ENCODE measurements at places on chromosomes 3 and 15.

- no peak overlapping the region for H3K4me3 ChIP-seq
- H3K4me1 ChIP-seq, result peaks cover 5% of the 10 kb centered on the region
- H3K36me3 ChIP-seq, result peaks cover 62% of the 10 kb centered on the region
Measured at GRCh38 chr3:37256447-37256846, 82.1 kb upstream of the LRRFIP2 start.

DNA sequence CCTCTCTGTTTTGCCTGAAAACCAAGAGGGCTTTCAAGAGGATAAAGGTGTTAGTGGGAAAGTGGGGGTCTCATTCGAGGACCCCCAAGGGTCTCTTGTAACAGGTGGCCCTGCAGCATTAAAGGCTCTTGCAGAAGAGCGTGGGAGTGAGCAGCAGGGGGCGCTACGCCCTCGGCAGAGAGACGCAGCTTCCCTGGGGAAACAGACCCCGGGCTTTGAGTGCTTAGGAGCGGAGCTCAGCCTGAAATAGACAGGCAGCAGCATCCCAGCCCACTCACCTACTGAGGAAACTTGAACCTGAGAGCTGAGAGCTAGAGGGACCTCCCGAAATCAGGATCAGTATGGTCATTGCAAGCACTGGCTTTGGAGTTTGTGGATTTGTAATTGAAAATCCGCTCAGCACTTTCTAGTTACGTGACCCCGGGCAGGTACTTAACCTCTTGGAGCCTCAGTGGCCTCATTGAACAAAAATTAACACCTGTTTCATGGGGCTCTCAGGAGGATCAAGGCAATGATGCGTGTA lies 25.7 kb downstream of the RPLP1 start:
- peaks cover 26% of the 10 kb centered on the region for H3K27me3 ChIP-seq
- H3K4me3 ChIP-seq, result no peak overlapping the region

DNA sequence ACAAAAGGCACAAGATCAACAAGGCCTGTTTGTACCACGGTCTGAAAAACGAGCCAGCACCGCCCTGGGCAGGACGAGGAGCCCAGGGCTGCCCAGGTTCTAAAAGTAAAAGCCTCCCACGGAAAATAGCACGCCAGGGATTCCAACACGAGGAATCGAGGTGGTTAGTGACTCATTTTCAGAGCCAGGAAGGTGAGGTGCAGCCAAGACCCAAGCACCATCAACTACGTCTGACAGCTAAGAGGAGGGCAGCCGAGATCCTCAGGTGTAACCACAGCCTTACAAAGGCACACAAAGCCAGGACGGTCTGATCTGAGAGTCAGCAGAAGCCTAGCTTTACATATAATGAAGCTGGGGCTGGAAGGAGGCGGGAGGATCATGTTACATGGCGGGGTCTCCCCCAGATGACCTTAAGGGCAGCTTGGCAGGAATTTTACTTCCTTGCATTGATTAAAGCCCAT lies 52.5 kb downstream of the ATP10A start:
- H3K27ac ChIP-seq, result peak overlapping the region; percentile 98
- peaks cover 8% of the 10 kb centered on the region for H3K27me3 ChIP-seq
- H3K4me3 ChIP-seq, result peak overlapping the region; percentile 69
- peak; percentile 50 for DNase-seq
- peaks cover 60% of the 10 kb centered on the region for H3K4me1 ChIP-seq

DNA sequence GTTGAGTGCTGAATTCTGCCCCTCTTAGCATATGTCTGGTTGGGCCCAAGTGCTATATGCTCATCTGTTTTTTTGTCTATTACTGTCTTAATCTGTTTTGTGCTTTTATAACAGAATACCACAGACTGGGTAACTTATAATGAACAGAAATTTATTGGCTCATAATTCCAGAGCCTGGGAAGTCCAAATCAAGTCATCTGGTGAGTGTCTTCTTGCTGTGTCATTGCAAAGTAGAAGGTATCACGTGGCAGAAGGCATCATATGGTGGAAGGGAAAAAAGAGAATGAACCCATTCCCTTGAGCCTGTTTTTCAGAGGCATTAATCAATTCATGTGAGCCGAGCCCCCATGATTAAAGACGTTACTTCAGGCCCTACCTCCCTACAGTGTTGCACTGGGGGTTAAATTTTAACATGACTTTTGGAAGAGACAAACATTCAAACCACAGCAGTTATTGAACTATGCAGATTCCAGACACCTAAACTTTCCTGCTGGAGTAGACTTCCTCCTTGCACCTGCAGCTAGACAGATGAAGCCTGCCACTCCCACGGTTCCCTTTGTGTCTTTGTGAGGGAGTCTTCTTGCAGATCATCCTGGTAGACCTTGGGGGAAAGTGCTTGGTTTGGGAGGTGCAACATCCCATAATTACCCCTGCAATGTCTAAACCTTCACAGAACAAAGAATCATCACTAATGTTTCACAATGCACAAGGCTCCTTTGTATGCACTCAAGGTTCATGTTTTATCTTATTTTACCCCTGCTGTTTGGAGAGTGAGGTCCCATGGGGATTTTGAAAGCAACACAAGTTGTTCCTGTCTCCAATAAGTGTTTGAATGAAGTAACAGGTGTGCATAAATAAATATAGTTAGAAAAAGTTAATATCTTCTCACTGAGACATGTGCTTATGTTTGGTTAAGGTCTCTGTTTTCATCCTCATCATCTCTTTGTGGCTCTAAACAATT lies 64.7 kb upstream of the XCR1 start:
- H3K27me3 ChIP-seq, result peaks cover 17% of the 10 kb centered on the region
- H3K36me3 ChIP-seq, result no peaks in the 10 kb centered on the region
- H3K27ac ChIP-seq, result no peak overlapping the region

DNA sequence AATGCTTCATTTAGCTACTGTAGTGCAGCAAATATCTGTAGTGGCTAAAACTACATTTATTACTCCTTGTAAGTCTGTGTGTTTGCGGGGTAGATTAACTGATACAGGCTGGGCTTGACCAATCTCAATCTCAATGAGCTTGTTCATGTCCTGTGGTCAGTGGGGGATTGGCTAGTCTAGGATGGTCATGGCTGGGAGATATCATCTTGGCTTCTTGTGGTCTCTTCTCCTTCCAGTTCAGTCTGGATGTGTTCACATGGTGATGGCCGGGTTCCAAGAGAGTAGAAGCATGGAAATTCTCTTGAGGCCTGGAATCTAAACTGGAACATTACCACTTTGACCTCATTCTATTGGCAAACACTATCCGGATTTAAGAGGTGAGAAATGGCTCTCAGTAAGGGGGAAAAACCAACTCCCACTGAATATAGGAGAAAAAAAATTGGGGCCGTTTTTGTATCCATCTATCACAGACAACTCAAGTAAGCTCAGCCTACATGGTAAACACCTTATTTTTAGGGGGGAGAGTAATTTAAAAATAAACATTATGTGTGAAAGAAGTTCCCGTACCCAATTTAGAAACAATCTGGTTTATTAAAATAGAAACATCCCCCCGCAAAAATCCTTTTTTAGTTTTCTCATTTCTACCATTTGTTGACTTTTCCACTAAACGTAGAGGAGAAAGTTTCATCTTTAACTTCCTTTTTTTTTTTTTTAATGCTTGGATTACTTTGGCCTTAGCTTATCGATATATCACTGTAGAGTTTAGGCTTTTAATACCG lies 284.9 kb upstream of the TBC1D5 start:
- H3K36me3 ChIP-seq, result peaks cover 30% of the 10 kb centered on the region
- no peaks in the 10 kb centered on the region for H3K4me1 ChIP-seq
- DNase-seq, result no peak
- H3K4me3 ChIP-seq, result no peak overlapping the region
- peaks cover 56% of the 10 kb centered on the region for H3K27me3 ChIP-seq

DNA sequence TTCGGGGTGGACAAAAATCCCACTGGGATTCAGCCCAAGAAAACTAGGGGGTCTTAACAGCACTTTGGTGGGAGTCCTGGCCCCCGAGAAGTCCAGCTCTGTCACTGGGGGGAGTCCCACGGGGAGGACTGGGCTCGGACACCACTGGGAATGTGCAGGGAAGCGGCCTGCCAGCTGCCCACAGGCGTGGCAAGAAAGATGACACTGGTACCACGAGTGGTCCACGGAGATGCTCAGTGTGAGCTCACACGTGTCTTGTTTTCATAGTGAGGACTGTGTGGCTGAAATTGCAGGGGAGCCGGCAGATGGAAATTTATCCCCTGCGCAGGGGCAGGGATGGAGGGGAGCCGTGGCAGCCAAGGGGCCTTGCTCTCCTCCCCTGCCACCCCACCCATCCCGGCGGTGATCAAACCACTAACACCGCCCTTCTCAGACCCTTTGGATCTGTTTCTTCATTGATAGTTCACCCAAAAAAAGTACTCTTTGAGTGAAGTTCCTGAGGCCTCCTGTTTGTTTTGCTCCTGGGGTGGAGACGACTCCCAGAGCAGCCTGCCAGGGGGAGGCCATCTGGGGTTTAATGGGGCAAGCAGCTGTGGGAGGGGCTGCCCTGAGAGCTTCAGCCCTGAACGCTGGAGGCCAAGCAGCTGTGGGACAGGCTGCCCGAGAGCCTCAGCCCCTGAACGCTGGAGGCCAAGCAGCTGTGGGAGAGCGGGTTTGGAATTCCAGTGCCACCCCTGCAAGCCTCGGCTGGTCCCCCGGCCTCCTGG lies 130.9 kb downstream of the LRRK1 start:
- H3K27ac ChIP-seq, result no peak overlapping the region
- no peak for DNase-seq
- H3K4me1 ChIP-seq, result peaks cover 67% of the 10 kb centered on the region
- no peaks in the 10 kb centered on the region for H3K36me3 ChIP-seq
- no peak overlapping the region for H3K4me3 ChIP-seq

GRCh38 chr3:129967761-129968160 lies 6.8 kb upstream of the TRH start:
- peaks cover 75% of the 10 kb centered on the region for H3K4me1 ChIP-seq
- no peak overlapping the region for H3K27ac ChIP-seq
- no peak overlapping the region for H3K4me3 ChIP-seq
- H3K36me3 ChIP-seq, result no peaks in the 10 kb centered on the region
- H3K27me3 ChIP-seq, result peaks cover 18% of the 10 kb centered on the region

- H3K4me1 ChIP-seq, result peaks cover 27% of the 10 kb centered on the region
- H3K27ac ChIP-seq, result no peak overlapping the region
- H3K36me3 ChIP-seq, result no peaks in the 10 kb centered on the region
- H3K4me3 ChIP-seq, result no peak overlapping the region
Measured at GRCh38 chr3:51682079-51682478, 11.0 kb downstream of the TEX264 start.

DNA sequence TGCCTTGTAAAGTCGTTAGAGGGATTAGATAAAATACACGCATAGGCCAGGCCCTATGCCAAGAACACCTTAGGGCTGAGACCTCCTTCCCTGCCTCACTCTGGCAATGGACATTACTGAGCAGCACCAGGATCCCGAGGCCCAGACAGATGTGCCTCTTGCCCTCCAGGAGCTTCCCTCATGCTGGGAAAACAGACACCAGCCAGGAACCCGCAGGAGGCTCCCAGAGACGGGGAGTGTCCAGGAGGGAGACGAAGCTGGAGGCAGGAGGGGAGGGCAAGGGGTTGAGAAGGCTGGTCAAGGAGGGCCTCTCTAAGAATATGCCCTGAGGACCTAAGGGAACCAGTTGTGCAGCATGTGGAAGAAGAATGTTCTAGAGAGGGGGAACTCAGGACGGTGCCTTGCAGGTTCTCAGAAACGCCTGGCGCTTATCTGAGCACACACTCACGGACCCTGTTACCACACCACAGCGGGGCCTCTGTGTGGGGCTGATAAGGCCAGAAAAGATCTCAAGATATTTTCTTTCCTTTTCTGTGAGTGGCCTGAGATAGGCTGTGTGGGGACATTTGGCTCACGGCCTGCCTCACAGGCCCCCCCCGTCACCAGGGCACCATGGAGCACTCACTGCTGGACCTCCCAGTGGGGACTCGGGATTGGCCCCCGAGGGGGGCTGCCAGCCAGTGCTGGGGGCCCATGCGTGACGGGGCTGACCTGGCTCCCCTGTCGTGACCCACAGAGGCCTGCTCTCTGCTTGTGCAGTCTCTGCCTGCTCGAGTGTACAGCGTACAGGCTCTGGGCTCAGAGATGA lies 22.0 kb upstream of the CYP11A1 start:
- no peak for DNase-seq
- no peaks in the 10 kb centered on the region for H3K36me3 ChIP-seq
- H3K4me1 ChIP-seq, result peaks cover 76% of the 10 kb centered on the region
- H3K27me3 ChIP-seq, result peaks cover 5% of the 10 kb centered on the region

DNA sequence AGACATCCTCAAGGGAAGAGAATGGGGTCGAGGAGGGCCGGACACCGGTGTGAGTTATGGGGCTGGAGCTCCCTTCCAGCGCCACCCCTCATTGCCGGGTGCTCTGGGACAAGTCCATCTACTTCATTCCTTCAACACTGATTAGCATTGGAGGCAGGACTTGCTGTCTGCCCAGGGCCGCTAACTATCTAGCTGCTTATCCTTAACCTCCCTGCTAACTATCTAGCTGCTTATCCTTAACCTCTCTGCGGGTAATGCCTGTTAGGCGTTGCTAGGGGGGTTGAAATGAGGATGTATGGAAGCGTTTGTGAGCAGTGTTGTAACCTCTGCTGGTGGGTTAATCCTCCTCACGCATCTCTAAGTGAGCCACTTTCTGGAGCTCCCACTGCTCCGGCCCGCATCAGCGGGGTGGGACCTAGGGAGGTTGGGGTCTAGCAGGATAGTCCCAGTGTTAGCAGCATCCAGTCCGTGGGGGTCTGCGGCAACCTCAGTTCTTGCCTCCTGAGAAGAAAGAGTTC lies 10.9 kb upstream of the CHAC1 start:
- no peak overlapping the region for H3K27ac ChIP-seq
- peaks cover 45% of the 10 kb centered on the region for H3K27me3 ChIP-seq
- no peaks in the 10 kb centered on the region for H3K36me3 ChIP-seq
- peaks cover 42% of the 10 kb centered on the region for H3K4me1 ChIP-seq
- H3K4me3 ChIP-seq, result peak overlapping the region; percentile 75
- DNase-seq, result no peak

- no peaks in the 10 kb centered on the region for H3K27me3 ChIP-seq
- peaks cover 44% of the 10 kb centered on the region for H3K4me1 ChIP-seq
- H3K4me3 ChIP-seq, result peak overlapping the region; percentile 64
- peaks cover 65% of the 10 kb centered on the region for H3K36me3 ChIP-seq
- DNase-seq, result no peak
Measured at GRCh38 chr3:186787642-186788481, 4.5 kb downstream of the EIF4A2 start.

Measured in nephron progenitor cell (in vitro differentiated cells).